Nephron progenitor cell (in vitro differentiated cells): ENCODE measurements at places on chromosomes 2 and 18.
A peak's percentile ranks its signal among the peaks of the same experiment; 100 is the strongest.

DNA sequence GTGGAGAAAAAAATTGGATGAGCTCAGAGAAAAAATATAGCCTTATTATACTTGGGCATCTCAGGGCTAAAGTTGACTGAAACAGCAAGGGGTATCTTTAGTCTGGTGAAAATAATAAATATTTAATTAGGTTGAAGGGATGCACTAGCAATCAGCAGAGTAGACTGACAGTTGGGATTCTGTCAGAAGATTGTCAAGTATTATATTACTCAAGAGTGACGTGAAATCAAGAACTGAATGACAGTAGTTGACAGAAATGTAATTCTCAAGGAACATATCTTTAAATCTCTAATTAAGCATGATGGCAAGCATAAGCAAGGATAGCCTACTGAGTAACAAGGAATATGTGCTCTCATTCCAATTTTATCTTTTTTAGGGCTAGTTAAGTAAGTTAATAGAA is 1301.1 kb downstream of the DSC3 start:
- DNase-seq: no peak

DNA sequence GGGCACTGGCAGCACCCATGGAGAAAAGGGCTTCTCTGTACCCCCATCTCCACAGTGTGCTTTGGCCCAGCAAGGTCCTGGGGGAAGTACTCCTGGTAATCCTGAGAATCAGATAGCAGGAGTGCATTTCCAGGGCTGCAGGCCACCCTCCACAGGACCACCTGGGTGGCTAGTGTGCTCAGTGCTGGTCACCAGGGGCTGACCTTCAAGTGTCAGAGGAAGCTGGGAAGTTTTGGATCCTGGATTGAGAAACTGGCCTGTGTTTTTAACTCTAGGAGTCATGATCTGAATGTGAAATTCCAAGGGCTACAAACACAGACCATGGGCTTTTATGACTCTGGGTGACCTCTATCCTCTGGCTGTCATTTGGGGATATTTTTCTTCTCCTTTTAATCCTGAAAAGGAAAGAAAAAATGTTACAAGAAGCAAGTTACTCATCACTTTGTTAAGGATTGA is 9.3 kb downstream of the RHOB start:
- DNase-seq: no peak

DNA sequence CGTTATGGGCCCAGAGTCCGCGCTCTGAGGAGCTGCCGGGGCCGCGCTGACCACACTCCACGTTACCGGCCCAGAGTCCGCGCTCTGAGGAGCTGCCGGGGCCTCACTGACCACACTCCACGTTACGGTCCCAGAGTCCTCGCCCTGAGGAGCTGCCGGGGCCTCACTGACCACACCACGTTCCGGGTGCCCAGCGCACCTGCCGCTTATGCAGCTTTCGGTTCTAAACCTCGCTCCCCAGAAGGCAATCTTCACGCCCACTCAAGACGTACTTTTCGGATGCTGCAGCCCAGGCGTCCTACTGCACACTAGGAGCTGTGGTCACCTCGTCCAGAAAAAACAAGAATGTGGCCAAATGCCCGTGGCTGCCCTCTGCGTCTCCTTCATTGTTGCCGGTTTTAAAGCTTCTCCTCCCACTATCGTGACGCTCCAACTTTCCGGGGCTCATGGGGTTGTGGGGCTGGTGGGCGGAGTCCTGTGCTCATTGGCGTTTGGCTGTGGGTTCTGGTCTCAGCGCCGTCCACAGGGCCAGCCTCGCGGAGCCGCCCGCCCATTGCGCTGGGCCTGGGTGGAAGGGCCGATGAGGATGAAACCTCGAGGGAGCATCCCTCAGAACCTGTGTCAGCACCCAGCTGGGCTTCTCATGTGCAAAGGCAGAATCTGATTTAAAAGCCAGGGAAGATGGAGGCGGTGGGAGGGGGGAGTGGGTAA is 11.9 kb downstream of the KCNG2 start:
- DNase-seq: no peak

- DNase-seq: peak; percentile 45
These were observed at the start of gene TNS1 for GRCh38 chr2:218002845-218003180. TSS of gene TNS1 (minus strand) at chr2:218002995. CDS start at chr2:218002872, 123 bp downstream.

DNA sequence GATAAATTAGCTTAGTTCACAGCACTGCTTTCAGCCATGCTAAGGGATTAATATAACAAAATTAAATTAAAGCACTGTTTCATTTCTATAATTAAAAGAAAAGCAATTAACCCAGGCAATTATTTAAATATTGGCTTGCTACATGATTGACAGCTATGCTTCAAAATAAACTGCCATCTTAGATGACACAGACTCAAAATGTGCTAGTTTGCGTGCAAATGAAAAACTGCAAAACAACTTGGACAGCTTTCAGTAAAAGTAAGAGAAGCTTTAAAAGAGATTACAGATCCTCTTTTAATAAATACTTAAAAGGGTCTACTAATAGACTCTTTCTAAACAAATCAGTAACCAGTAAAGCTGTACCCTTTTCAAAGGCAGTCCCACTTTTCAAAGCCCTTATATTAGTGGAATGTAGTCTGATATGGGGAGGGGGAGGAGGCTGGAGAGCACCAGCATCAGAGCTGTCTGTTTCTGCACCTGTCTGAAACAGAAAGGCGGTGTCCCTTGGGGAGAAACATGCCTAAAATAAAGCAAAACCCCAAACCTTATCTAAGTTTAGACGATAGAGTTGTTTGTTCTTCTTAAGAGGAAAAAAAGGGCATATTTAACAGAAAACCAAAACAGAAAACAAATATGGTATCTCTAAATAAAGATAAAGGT is 20.8 kb downstream of the EIF2AK3 start:
- DNase-seq: no peak

- no peak for DNase-seq
These were observed 1820.1 kb upstream of the LRRTM1 start for GRCh38 chr2:82124629-82125028.

GRCh38 chr18:64294967-64295366 is 146.1 kb upstream of the LINC00305 start:
- DNase-seq: no peak

- DNase-seq: no peak
These were observed 99.9 kb upstream of the NRP2 start for GRCh38 chr2:205582366-205582765.

GRCh38 chr2:201126308-201127151 is 10.6 kb downstream of the CFLAR start:
- DNase-seq: no peak

- peak; percentile 51 for DNase-seq
These were observed 1.7 kb downstream of the INPP5D start for GRCh38 chr2:233061591-233062450.

DNA sequence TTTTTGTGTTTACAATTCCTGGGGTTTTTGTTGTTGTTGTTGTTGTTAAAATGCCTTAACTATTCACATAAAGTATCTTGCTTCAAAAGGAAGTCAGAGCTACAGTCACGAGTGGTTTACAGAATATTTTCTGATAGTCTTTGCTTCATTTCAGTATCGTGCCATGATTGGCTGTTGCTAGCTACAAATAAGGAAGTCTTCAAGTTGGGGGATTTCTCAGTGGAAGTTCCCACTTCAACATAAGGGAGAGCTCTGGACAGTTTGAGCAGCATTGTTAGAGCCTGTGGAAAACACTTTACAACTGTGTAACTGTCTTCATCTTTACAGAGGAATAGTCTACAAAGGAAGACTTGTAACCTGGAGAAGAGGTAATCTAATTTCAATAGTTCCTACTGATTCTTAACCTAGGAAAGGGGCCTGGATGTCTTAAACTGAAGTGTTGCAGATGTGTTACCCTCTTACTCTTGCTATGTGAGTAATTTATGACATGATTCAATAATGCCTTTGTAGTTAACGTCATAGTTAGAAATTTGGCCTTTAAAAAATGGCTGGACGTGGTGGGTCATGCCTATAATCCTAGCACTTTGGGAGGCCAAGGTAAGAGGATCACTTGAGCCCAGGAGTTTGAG is 23.4 kb upstream of the TANK start:
- DNase-seq: no peak

DNA sequence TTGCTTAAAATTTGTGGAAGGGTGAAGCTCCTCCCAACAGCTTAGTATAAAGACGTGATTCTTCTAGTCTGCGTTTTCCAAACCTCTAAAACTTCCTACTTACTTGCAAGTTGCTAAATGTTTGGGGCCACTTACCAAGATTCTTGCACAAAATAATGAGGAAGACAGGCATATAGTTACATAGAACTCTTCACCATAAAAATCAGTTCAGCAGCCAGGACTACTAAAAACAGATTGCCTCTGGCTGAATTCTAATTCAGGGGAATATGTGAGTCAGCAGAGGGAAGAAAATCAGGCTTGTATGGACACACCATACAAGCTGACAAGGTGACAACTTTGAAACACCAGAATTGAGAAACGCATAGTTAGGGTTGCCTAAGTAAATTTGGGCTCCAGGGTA is 2.8 kb upstream of the PEX13 start:
- DNase-seq: no peak

DNA sequence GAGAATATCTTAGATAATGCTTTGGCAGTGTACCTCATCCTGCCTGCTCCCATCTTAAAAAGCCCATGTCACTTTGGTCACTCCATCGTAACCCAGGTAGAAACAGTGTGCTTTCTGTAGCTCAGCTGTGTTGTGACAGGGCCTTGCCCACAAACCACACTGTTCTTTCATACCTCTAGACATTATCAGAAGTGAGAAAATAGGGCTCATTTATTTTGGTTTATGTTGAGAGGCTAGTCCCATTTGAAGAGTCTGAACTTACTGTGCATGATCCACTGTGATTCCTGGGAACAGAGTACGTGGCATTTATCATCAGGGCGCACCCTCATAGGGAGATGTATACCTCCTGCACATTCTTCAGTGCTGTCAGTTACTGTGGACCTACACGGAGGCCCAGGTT is 69.7 kb downstream of the FEZ2 start:
- DNase-seq: no peak

DNA sequence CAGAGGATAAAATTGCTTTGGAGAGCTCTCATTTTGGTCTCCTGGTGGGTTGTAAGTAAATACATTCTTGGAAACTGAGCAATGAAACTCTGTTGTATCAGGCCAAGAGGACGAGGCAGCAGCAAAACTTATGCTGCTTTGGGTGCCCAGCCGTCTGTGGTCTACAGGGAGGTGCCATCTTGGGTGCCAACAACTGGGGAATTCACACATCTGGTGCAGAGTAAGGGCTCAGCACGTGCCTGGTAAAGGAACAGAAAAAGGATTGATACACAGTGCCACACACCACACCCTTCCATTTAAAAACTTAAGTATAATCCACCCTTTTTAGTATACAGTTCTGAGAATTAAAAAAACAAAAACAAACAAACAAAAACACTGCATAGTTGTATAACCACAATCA is 221.9 kb downstream of the TSN start:
- DNase-seq: no peak

DNA sequence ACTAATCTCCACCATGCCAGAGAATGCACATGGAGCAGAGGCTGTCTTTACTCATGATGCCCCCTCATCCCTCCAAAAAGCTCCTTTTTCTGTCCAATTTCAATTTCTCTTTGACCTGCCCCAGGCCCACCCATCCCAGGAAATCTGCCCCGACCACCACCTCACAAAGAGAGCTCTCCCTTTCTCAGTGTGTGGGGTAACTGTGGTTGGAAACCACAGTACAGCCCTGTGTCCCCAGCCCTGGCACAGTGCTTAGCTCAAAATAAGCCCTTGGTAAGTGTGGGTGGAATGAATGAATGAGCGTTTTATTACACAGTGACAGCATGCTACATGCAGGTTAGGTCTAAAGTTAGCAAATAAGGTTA is 43.7 kb upstream of the CAB39 start:
- DNase-seq: no peak

GRCh38 chr18:9022397-9023155 is 79.9 kb upstream of the NDUFV2 start:
- no peak for DNase-seq

DNA sequence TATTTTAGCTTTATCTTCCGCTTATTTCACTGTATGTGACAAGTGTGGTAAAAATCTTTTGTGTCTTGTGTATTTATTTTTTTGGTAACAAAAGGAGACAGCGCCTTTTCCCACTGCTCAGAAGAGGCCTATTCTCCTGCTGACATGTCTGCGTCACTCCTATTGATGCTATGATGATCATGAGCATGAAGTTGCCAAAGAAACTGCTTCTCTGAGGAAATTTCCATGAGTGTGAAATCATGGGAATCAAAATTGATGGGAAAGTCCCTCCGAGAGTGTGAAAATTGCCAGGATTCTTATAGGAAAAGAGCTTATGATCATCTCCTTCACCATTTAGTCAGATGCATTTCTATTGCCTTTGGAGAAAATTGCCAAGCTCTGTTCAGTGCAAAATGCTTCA is 36.5 kb upstream of the DARS1 start:
- no peak for DNase-seq

- no peak for DNase-seq
These were observed 36.6 kb downstream of the UBE2F start for GRCh38 chr2:238003234-238004031.
